Endothelial cell of umbilical vein (primary cell): ENCODE measurements at places on chromosomes 16 and 17. TPM values are rescaled to one million over a fixed set of nuclear protein-coding genes. Genes with fewer than 3 reads are reported as not detected.
A peak's percentile ranks its signal among the peaks of the same experiment; 100 is the strongest.

DNA sequence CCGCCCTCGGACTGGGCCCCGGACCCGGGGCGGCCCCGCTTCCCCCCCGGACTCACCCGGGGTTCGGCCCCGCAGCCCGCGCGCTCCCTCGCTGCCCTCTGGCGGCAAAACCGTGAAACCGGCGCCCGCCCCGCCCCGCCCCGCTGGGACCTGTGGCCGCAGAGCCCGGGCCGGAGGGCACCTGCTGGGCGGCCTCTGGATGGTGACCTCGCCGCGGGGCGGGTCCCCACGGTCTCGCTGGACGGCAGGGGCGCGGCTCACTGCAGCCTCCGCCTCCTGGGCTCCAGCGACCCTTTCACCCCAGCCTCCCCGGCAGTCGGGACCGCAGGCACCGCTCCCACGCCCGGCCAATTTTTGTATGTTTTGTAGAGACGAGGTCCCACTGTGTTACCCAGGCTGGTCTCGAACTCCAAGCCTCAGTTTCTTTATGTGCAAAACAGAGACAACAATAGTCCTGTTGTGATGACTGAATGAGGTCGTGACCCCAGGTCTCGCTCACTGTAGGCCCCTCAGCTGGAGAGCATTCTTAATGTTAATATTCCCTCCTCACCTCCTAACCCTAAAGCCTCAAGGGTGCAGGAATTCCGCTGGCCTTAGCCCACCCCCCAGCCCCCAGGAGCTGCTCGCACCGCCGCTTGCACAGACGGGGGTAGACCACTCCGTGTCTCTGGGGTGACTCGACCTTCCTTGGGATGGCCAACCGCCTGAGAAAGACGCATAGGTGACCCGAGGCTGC lies 33.7 kb upstream of the RPH3AL start:
- DNase-seq: peak; percentile 34

- no peak for DNase-seq
These were observed 2.2 kb downstream of the TXNL4B start for GRCh38 chr16:72091217-72091616.

GRCh38 chr16:11196286-11196828 lies 59.6 kb downstream of the SOCS1 start:
- DNase-seq: no peak

- no peak for DNase-seq
These were observed 29.5 kb upstream of the GSE1 start for GRCh38 chr16:85583491-85584181.

DNA sequence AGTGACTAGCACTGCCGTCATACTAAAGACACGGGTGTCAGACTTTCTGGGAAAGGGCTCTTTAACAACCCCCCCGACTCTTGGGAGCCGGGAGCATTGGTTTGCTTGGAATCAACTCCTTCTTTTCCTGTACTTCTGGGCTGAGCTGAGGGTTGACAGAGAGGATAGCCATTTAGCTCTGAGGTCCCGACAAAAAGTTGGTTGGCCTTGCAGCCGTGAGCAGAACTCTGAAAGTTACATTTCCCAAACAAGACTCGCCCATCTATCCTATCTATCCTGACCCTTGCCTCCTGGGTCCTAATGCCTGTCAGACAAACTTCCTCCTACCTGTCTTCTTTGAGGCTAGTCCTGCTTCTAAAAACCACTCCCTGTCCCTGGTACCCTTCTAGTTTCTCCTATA lies 460.8 kb upstream of the TOM1L1 start:
- no peak for DNase-seq

CENPX gene
- total RNA-seq: 56.2 and 68.0 TPM in 2 replicates

- no peak for DNase-seq
These were observed 104.2 kb downstream of the SNX11 start for GRCh38 chr17:48211787-48212186.
